ENCODE measurements at places on chromosomes 7 and 10. TPM values are rescaled to one million over a fixed set of nuclear protein-coding genes. Genes with fewer than 3 reads are reported as not detected.

NXPH1 gene
- total RNA-seq: not detected

LRRN3 gene
- total RNA-seq: 0.07 TPM

CLEC2L gene
- total RNA-seq: not detected

HOXA2 gene
- total RNA-seq: not detected

RHOBTB1 gene
- 4.8 TPM for total RNA-seq

PRSS58 gene
- not detected for total RNA-seq
